Smooth muscle cell of bladder (primary cell): ENCODE measurements at places on chromosomes 12 and 14. TPM values are rescaled to one million over a fixed set of nuclear protein-coding genes. Genes with fewer than 3 reads are reported as not detected.

Gene RNASE7
- total RNA-seq: not detected in 2 replicates

Gene DHRS2
- total RNA-seq: 0.14 and 0.28 TPM in 2 replicates

Gene FGD4
- 6.0 and 8.8 TPM in 2 replicates for total RNA-seq

Gene TAC3
- not detected in 2 replicates for total RNA-seq

Gene RTL1
- total RNA-seq: not detected in 2 replicates

Gene CDH24
- total RNA-seq: 3.3 and 6.2 TPM in 2 replicates

Gene ESPL1
- 0.46 and 1.00 TPM in 2 replicates for total RNA-seq

Gene FOXG1
- under 0.01 TPM in 2 replicates for total RNA-seq

Gene GPD1
- not detected in 2 replicates for total RNA-seq

Gene PTPRO
- total RNA-seq: 0.85 and 1.3 TPM in 2 replicates

Gene CLEC6A
- total RNA-seq: not detected in 2 replicates

Gene SYCP3
- 0.14 and 0.46 TPM in 2 replicates for total RNA-seq

Gene KRT75
- not detected in 2 replicates for total RNA-seq

Gene PLEKHG7
- not detected in 2 replicates for total RNA-seq

Gene RPS6KA5
- 0.46 and 0.57 TPM in 2 replicates for total RNA-seq

Gene DNAJC22
- total RNA-seq: 1.8 and 6.0 TPM in 2 replicates

Gene KLHDC1
- 3.4 and 4.0 TPM in 2 replicates for total RNA-seq

Gene INHBC
- not detected in 2 replicates for total RNA-seq
